Vagina (tissue), 2 donors: ENCODE measurements at places on chromosomes 6 and 20. TPM values are rescaled to one million over a fixed set of nuclear protein-coding genes. Genes with fewer than 3 reads are reported as not detected.
A peak's percentile ranks its signal among the peaks of the same experiment; 100 is the strongest.

- DNase-seq = no peak
- no peak overlapping the region for H3K27ac ChIP-seq
- no peak overlapping the region for H3K4me3 ChIP-seq
- no peaks in the 10 kb centered on the region for H3K4me1 ChIP-seq
- no peaks in the 10 kb centered on the region for H3K36me3 ChIP-seq
- no peaks in the 10 kb centered on the region for H3K27me3 ChIP-seq
Measured at GRCh38 chr20:2172305-2173175, 70.9 kb downstream of the STK35 start.

DNA sequence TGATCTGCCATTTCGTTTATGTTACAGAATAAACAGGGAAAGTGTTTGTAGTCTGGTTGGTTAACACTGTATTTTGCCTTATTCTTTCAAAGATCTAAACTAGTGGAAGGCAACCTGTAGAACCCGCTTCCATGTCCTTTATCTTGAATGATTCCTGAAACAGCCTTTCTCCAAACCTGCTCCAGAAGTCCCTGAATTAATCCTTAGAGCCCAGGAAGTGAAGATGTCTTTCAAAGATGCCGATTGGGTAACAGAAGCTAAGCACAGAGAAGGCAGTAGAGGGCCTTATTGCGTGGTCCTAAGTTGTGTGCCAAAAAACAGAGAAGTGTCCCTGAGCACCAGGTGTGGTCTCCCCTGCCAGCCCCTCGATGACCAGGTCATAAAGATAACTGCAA, 19.2 kb upstream of the ZSCAN16 start:
- no peaks in the 10 kb centered on the region for H3K36me3 ChIP-seq
- H3K27me3 ChIP-seq = no peaks in the 10 kb centered on the region
- H3K4me1 ChIP-seq = peaks cover 6% of the 10 kb centered on the region
- DNase-seq = no peak

Gene FOXP4
- total RNA-seq = 7.4 TPM

Gene FGD2
- total RNA-seq = 20.4 TPM

DNA sequence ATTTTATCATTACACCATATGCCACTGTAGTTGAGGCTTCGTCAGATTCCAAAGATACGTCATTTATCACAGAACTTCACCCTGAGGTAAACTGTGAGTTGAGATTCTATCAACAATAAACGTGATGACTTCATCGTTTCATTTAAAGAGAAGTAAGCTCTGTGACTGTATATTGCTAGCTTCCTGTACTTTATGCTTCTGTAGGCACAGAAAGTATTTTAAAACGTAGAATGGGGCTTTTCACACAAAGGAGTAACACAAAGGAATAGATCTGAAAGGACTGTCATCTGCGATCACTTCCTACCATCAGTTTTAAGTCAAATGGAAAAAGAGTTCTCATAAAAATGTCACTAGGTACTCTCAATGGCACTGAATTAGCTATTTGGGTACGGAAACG, 234.4 kb upstream of the MCHR2 start:
- H3K4me1 ChIP-seq = peaks cover 14% of the 10 kb centered on the region
- peak overlapping the region; percentile 25 for H3K27ac ChIP-seq
- DNase-seq = no peak
- H3K4me3 ChIP-seq = peak overlapping the region; percentile 47
- H3K27me3 ChIP-seq = no peaks in the 10 kb centered on the region

DNA sequence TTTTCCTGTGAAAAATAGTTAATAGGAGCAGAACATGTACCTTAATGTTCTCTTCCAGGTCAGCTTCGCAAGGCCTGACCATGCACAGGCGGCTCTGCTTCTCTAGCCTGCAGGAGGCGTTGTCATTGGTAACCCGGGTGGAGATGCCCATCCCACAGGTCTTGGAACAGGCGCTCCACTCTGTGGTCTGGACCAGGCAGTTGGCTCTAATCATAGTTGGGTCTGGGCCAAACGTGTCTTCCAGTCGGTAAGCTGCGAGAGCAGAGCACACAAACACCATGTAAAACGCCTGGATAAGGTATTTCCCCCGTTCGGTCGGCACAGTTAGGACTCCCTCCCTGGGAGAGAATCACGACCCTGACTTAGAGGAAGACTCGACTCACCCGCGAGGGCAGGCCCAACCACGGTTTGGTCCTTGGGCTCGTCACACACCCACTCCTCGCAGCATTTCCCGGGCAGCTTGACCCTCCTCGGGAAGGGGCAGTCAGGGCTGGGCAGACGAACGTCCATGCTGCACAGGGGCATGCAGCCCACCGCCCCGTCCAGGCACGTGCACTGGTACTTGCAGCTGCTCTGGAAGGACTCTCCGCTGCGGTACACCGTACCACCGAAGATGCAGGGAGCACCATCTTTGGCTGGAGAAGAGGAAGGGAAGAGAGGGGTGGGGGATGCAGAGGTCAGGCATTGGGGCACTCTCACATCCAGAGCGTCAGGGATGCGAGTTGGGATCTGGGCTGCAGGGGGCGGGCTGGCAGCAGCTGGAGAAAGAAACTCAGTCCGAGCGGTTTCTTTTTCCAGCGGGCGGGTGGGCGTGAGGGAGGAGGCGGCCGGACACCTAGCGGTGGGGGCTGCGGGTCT, 1.0 kb downstream of the CCN2 start:
- DNase-seq = no peak
- H3K27me3 ChIP-seq = no peaks in the 10 kb centered on the region
- H3K27ac ChIP-seq = peak overlapping the region; percentile 92
- H3K4me1 ChIP-seq = peaks cover 21% of the 10 kb centered on the region
- H3K36me3 ChIP-seq = no peaks in the 10 kb centered on the region

DNA sequence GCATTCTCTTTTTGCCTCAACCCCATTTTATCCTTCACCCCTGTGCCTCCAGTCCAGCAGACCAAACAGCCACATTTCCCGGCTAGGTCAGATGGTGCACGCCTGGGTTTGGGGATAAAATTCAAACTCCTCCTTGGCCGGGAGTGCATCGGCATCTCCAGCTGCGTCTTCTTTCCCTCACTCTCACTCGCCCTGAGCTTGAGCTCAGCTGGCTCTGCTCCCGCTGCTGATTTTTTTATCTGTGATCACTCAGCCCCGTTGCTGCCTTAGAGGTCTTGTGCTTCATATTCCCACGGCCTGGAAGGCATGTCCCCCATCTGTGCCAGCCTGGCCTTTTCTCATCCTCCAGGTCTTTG, 6.8 kb upstream of the EZR start:
- no peak overlapping the region for H3K4me3 ChIP-seq
- no peaks in the 10 kb centered on the region for H3K27me3 ChIP-seq
- H3K27ac ChIP-seq = no peak overlapping the region

GRCh38 chr6:82142524-82142923, 105.0 kb downstream of the IBTK start:
- no peaks in the 10 kb centered on the region for H3K36me3 ChIP-seq
- no peaks in the 10 kb centered on the region for H3K27me3 ChIP-seq
- no peak for DNase-seq

Gene C4A
- 31.4 TPM for total RNA-seq

DNA sequence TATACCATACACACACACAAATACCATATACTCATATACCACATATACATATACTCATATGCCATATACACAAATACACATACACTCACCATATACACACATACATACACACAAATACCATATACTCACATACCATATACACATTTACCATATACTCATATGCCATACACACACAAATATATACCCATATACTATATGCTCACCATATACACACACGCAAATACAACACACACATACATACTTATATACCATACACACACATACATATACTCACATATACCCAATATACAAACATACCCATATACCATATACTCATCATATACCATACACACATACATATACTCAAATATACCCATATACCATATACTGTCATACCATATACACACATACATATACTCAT, 99.2 kb downstream of the ZMYND8 start:
- no peaks in the 10 kb centered on the region for H3K4me1 ChIP-seq
- H3K36me3 ChIP-seq = no peaks in the 10 kb centered on the region
- no peak for DNase-seq
- H3K27ac ChIP-seq = peak overlapping the region; percentile 56

DNA sequence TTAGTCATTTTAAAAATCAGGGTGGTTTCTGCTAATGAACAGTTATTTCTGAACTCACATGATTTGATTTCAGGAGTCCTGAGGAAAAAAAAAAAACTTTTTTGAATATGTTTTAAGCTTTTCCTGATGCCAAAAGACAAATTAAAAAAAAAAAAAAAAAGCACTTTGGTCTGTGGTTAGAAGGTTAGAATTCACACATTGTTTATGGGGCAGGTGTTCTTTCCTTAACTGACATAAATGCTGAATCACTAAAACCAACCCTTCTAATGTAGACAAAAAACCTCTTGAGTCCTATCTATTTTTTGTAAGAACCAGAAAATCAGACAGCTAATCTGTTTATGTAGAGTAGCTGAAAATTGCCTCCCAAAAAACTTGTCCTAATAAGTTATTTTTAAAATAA, 20.4 kb downstream of the THEMIS start:
- H3K4me1 ChIP-seq = no peaks in the 10 kb centered on the region
- no peak for DNase-seq
- no peak overlapping the region for H3K27ac ChIP-seq
- no peaks in the 10 kb centered on the region for H3K36me3 ChIP-seq

Gene AHCY
- 98.2 TPM for total RNA-seq

Gene MARCKS
- total RNA-seq = 46.4 TPM

DNA sequence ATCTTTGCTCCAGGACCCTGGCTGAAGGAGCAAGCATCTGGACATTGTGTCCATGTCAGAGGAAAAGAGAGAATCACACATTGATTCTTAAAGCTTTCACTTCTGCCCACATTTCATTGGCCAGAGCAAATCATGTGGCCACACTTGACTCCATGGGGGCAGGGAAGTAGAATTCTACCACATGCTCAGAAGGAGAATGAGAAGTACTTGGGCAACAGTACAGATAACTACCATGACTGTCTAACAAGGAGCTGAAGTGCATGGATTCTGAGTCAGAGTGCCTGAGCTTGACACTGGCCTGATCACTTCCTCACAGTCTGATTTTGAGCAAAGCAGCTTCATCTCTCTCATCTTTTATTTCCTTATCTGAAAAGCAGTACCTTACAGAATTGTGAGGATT, 38.6 kb downstream of the GHRH start:
- no peak overlapping the region for H3K4me3 ChIP-seq
- H3K27ac ChIP-seq = no peak overlapping the region
- DNase-seq = no peak
- no peaks in the 10 kb centered on the region for H3K27me3 ChIP-seq
- H3K4me1 ChIP-seq = peaks cover 38% of the 10 kb centered on the region
- H3K36me3 ChIP-seq = peaks cover 44% of the 10 kb centered on the region

DNA sequence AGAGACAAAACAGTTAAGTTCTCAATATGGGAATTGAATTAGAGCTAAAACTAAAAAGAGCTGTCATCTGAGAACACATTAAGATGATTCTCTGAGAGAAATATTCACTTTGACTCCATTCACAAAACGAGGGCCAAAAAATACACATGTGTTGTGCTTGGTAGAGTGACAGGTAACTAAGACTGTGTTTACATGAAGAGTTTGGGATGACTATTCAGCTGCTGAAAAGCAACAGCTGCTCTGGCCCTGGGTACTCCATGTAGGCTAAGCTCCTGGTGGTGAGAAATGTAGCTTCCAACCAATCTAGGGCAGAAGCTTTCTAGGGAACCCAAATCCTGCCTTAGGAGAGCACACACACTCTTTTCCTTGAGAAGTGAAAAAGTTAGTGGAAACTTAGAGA, 184.5 kb downstream of the COL21A1 start:
- no peak overlapping the region for H3K4me3 ChIP-seq
- H3K36me3 ChIP-seq = no peaks in the 10 kb centered on the region
- DNase-seq = no peak
- no peaks in the 10 kb centered on the region for H3K4me1 ChIP-seq
- no peaks in the 10 kb centered on the region for H3K27me3 ChIP-seq

Gene ACTL10
- 1.5 TPM for total RNA-seq

Gene ZNF334
- 5.4 TPM for total RNA-seq
